ENCODE measurements at places on chromosomes 7 and 10.

GRCh38 chr10:29415876-29416275 lies 127.0 kb downstream of the LYZL1 start:
- DNase-seq = no peak

- peak; percentile 39 for DNase-seq
Observed at GRCh38 chr10:24208661-24209431, at the start of gene KIAA1217. KIAA1217 (plus strand) TSS chr10:24209138; CDS start chr10:24209194, 56 bp downstream.

GRCh38 chr7:34772296-34772938 lies 114.4 kb downstream of the NPSR1 start:
- no peak for DNase-seq

DNA sequence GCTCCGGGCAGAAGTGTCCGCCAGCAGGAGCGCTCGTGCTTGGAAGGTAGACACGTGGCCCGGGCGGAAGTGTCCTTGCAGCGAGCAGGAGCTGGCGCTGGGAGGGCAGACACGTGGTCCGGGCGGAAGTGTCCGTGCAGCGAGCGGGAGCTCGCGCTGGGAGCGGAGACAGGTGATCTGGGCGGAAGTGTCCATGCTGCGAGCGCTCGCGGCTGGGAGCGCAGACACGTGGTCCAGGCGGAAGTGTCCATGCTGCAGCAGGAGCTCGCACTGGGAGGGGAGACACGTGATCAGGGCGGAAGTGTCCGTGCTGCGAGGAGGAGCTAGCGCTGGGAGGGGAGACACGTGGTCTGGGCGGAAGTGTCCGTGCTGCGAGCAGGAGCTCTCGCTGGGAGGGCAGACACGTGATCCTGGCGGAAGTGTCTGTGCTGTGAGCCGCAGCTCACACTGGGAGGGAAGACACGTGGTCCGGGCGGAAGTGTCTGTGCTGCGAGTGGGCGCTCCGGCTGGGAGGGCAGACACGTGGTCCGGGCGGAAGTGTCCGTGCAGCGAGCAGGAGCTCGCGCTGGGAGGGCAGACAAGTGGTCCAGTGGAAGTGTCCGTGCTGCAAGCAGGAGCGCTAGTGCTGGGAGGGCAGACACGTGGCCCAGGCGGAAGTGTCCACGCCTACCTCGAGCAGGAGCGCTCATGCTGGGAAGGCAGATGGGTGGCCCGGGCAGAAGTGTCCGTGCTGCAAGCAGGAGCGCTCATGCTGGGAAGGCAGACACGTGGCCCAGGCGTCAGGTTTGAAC lies 41.1 kb upstream of the PRKAR1B start:
- DNase-seq = peak; percentile 99

- DNase-seq = no peak
Observed at GRCh38 chr10:49207936-49208487, 19.8 kb upstream of the TMEM273 start.

Data from RPMI7951 (cell line).